ENCODE measurements at places on chromosomes 5 and 9. TPM values are rescaled to one million over a fixed set of nuclear protein-coding genes. Genes with fewer than 3 reads are reported as not detected.

DNA sequence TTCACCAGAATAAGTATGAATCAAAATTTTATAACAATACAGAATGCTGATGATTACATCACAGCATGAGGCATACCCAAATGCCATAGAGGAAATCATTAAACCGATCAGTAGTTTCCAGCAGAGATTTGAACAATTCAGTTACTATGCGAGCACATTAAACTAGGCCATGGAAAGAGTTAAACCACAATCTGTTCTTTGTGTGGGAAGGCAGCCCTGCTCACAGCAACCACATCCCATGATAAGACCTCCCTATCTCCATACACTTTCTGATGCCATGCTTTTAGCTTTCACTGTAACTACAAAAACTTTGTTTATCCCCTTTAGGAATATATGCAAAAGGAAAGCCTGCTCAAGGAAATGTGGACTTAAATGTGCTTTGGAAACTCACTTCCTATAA lies 4.5 kb downstream of the NFIB start:
- peaks cover 58% of the 10 kb centered on the region for H3K27me3 ChIP-seq
- no peak overlapping the region for H3K4me3 ChIP-seq
- H3K36me3 ChIP-seq = peaks cover 7% of the 10 kb centered on the region
- no peak for DNase-seq
- H3K4me1 ChIP-seq = peaks cover 8% of the 10 kb centered on the region
- H3K27ac ChIP-seq = no peak overlapping the region

The ARID3C gene
- 0.14 TPM for total RNA-seq

DNA sequence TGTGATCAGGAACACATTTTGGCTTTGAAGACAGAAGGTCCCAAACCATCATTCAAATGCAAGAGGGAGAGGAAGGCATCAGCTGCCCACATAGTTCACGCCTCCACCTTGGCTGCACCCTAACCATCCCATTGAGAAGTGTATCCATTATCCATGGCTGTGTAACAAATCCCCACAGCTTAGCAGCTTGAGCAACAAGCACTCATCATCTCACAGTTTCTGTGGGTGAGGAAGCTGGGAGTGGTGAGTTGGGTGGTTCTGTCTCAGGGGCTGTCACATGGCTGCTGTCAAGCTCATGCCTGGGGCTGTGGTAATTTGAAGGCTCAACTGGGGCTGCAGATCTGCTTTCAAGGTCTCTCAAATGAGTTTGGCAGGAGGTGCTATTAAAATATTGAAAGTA lies 23.0 kb upstream of the CEP72 start:
- no peak overlapping the region for H3K4me3 ChIP-seq
- H3K27ac ChIP-seq = no peak overlapping the region
- no peak for DNase-seq
- H3K36me3 ChIP-seq = no peaks in the 10 kb centered on the region

GRCh38 chr9:127828262-127829031 lies 25.8 kb downstream of the FPGS start:
- H3K4me3 ChIP-seq = no peak overlapping the region
- H3K27me3 ChIP-seq = no peaks in the 10 kb centered on the region
- DNase-seq = no peak
- peak overlapping the region; percentile 8 for H3K27ac ChIP-seq
- H3K4me1 ChIP-seq = peaks cover 7% of the 10 kb centered on the region
- H3K36me3 ChIP-seq = peaks cover 10% of the 10 kb centered on the region

The BNC2 gene
- not detected for total RNA-seq

DNA sequence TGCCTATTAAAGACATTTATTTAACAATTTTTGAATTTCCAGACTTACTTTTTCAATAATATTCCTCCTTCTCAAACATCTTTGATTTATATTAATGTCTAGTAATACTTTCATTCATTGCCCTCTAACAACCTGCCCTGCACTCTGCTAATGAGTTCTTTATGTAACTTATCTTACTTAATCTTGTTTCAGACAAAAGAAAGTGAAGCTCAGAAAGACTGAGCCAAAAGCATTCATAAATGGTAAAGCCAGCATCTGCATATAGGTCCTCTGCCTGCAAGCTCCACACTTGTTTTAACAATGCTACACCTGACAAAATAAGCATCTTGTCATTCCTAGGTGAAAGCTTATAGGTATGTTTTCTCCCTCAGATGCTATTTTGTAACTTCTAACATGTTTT lies 2.4 kb upstream of the TNPO1 start:
- no peak overlapping the region for H3K27ac ChIP-seq
- no peak for DNase-seq
- H3K36me3 ChIP-seq = no peaks in the 10 kb centered on the region

DNA sequence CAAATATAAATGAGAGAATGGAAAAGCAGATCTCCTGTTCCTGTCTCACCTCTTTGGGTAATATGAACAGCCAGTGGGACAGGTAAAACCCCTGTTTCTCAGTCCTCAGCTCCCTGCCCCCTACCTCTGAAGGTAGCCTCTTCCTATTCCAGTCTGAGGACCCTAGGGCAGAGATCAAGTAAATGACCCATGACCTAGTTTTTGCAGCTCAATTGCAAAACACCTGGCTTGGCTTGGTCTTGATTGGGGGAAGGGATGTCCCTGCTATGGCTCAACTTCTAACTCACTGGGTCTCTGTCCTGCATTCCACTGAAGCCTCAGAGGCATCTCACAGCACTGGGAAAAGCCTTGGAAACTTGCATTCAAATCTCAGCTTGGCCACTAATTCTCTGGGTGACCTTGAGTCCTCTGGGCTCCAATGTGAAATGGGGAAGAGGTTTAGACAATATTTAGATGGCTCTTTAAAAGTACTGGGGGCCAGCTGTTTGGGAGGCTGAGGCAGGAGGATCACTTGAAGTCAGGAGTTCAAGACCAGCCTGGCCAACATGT lies 1.6 kb upstream of the GALT start:
- no peak for DNase-seq
- peaks cover 30% of the 10 kb centered on the region for H3K4me1 ChIP-seq
- H3K27me3 ChIP-seq = no peaks in the 10 kb centered on the region

- H3K4me3 ChIP-seq = no peak overlapping the region
- H3K27me3 ChIP-seq = peaks cover 30% of the 10 kb centered on the region
- H3K4me1 ChIP-seq = no peaks in the 10 kb centered on the region
- DNase-seq = no peak
These were observed 10.6 kb upstream of the HMCN2 start for GRCh38 chr9:130254747-130255630.

DNA sequence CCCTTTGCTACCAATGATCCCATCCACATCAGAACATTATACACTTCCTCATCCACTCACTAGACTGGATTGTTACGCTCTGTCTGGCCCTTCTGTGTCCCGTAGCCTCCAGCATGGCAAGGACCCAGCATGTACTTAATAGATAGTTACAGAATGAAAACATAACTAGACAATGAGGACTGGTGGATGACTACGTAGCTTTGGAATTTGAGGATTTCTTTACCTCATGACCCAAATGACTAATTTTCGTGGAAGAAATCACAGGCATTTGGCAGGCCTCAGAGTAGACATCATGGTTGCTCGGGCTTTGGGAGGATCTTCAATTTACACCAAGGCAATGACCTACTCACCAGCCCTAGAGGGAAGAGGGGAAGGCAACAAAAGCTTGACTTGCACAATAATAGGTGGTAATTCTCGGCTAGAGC lies 299.8 kb downstream of the TLE1 start:
- no peak overlapping the region for H3K27ac ChIP-seq
- H3K4me1 ChIP-seq = no peaks in the 10 kb centered on the region
- no peak overlapping the region for H3K4me3 ChIP-seq
- no peaks in the 10 kb centered on the region for H3K36me3 ChIP-seq
- no peak for DNase-seq
- no peaks in the 10 kb centered on the region for H3K27me3 ChIP-seq

- H3K4me3 ChIP-seq = no peak overlapping the region
- H3K4me1 ChIP-seq = peaks cover 2% of the 10 kb centered on the region
- no peak overlapping the region for H3K27ac ChIP-seq
- peaks cover 50% of the 10 kb centered on the region for H3K27me3 ChIP-seq
- DNase-seq = no peak
These were observed 1055.5 kb upstream of the DMAC1 start for GRCh38 chr9:8855046-8855445.

GRCh38 chr9:135865531-135865930 lies 41.8 kb downstream of the CAMSAP1 start:
- H3K4me1 ChIP-seq = peaks cover 5% of the 10 kb centered on the region
- no peak overlapping the region for H3K27ac ChIP-seq
- H3K36me3 ChIP-seq = peaks cover 13% of the 10 kb centered on the region
- no peak for DNase-seq
- no peak overlapping the region for H3K4me3 ChIP-seq
- no peaks in the 10 kb centered on the region for H3K27me3 ChIP-seq

GRCh38 chr9:116269250-116269649 lies 115.7 kb downstream of the PAPPA start:
- no peaks in the 10 kb centered on the region for H3K36me3 ChIP-seq
- no peaks in the 10 kb centered on the region for H3K4me1 ChIP-seq
- DNase-seq = no peak
- no peaks in the 10 kb centered on the region for H3K27me3 ChIP-seq
- no peak overlapping the region for H3K27ac ChIP-seq
- H3K4me3 ChIP-seq = no peak overlapping the region

GRCh38 chr9:133334161-133334560 lies 1.8 kb downstream of the SURF6 start:
- H3K27me3 ChIP-seq = no peaks in the 10 kb centered on the region
- peaks cover 14% of the 10 kb centered on the region for H3K4me1 ChIP-seq
- no peak overlapping the region for H3K27ac ChIP-seq
- peak overlapping the region; percentile 89 for H3K4me3 ChIP-seq
- peaks cover 62% of the 10 kb centered on the region for H3K36me3 ChIP-seq

DNA sequence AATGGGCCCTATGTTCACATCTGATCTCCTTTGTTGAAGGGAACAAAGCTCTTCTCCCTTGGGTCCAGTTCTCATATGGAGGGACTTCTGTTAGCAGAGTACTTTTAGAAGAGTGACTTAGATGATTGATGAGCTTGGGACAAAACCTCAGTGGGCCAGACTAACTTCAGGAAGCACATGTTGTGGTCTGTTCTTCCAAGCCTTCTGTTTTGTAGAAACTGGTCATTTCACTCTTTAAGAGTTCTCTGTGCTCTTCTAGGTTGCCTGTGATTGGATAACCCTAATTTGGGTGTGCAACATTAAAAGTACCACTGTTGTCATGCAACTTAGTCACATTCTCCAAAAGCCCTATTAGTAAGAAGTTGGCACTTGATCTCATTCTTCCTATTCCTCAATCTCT lies 183.5 kb upstream of the ACO1 start:
- H3K27me3 ChIP-seq = no peaks in the 10 kb centered on the region
- no peak overlapping the region for H3K4me3 ChIP-seq
- DNase-seq = no peak
- no peaks in the 10 kb centered on the region for H3K36me3 ChIP-seq

The PCDHGA7 gene
- 0.05 TPM for total RNA-seq

DNA sequence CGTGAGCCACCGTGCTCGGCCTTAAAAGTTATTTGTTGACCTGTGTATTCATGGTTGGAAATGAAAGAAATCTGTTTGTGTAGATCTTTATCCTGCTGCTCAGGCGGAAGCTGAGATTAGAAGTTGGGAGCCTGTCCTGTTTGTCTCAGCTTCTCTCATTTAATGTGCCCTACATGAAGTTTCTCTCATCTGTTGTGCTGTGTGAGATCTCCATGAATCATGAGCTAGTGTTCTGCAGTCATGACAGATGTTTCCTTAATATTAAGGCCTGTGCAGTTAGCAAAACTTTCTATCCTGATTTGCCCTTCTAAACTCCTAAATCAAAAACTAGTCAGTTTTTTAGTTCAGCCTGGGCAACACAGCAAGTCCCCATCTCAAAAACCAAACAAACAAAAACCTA lies 59.5 kb downstream of the FAM78A start:
- peaks cover 42% of the 10 kb centered on the region for H3K36me3 ChIP-seq
- no peak for DNase-seq
- peaks cover 10% of the 10 kb centered on the region for H3K4me1 ChIP-seq
- H3K4me3 ChIP-seq = no peak overlapping the region
- no peaks in the 10 kb centered on the region for H3K27me3 ChIP-seq

DNA sequence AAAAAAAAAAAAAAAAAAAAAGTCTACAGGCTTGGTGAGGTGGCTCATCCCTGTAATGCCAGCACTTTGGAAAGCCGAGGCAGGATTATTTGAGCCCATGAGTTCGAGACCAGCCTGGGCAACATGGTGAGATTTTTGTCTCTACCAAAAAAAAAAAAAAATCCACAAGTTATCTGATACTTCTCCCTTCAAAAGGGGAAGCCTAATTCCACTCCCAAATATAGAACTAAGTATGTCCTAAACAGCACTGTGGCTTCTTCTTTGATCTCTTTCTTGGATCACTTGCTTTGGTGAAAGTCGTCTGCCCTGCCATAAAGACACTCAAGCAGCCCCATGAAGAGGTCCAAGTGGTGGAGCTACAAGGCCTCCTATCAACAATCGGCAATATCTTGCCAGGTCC lies 18.8 kb upstream of the STING1 start:
- no peak overlapping the region for H3K27ac ChIP-seq
- no peak for DNase-seq
- no peaks in the 10 kb centered on the region for H3K36me3 ChIP-seq

All from activated CD4-positive, alpha-beta T cell treated with anti-CD3 and anti-CD28 coated beads, Interleukin-2, amount 10 ng/mL, durations not matched to agents 24 days and 14 days (primary cell).